Activated naive CD8-positive, alpha-beta T cell treated with anti-CD3 and anti-CD28 coated beads, Interleukin-2, amount 50 U/mL, for 24 hours (primary cell): ENCODE measurements at places on chromosomes 1 and 21.

- no peak for DNase-seq
Observed at GRCh38 chr1:169647512-169647911, 17.6 kb upstream of the SELP start.

DNA sequence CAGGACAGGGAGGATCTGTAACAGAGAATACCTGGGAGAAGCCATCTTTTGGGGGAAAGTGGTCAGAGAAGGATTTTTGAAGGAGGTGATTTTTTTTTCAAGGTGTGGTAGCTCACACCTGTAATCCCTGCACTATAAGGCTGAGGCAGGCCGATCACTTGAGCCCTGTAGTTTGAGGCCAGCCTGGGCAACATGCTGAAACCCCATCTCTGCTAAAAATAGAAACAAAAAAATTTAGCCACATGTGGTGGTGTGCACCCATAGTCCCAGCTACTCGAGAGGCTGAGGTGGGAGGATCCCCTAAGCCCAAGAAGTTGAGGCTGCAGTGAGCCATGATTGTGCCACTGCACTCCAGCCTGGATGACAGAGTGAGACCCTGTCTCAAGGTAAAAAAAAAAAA, 67.4 kb upstream of the ARTN start:
- DNase-seq: no peak

DNA sequence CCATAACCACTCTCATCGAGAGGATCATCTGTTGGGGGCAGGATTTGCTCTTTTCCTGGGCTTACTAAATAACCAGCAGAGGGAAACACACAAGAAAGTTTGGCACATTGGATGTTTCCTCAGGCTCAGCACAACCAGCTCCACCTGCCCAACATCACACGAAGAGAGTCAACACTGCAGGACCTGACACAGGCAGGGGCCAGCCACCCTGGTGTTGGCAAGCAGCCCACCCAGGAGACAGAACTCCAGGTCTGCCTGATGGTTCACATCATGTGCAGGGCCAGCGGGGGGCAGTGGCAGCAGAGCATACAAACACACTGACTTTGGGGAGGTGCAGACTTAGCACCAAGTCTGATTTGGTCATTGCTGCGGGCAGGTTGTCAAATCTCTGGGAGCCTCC, 182.3 kb upstream of the GALNT2 start:
- DNase-seq: no peak

GRCh38 chr1:53259932-53260331, 21.6 kb upstream of the MAGOH start:
- no peak for DNase-seq

- DNase-seq: no peak
Observed at GRCh38 chr1:52225174-52225573, 83.3 kb downstream of the ZFYVE9 start.

DNA sequence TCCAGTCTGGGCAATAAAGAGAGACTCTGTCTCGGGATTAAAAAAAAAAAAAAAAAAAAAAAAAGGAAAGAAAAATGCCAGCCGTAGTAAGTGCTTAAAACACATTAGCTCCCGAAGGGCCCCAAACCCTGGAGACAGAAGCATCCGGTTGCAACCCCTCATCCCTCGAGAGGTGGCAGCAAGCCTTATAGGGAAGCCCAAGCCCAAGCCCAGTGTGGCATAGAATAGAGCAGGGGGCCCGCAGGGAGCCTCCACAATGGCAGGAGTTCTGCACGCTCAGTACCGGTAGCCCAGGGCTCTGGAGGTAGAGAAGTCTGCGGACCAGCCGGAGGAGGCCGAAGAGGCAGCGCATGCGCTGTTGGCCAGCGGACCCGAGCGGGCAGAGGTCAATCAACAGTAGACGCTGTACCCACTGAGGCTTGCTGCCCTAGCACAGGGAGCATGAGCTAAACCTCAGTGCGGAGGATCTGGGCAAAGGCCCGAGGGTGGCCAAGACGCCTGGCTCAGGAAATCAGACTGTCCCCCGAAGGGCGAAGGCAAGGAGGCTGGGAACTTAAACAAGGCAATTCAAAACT, 34.1 kb upstream of the C1orf198 start:
- DNase-seq: no peak

- DNase-seq: no peak
Observed at GRCh38 chr21:32545948-32546441, 39.3 kb downstream of the TCP10L start.

DNA sequence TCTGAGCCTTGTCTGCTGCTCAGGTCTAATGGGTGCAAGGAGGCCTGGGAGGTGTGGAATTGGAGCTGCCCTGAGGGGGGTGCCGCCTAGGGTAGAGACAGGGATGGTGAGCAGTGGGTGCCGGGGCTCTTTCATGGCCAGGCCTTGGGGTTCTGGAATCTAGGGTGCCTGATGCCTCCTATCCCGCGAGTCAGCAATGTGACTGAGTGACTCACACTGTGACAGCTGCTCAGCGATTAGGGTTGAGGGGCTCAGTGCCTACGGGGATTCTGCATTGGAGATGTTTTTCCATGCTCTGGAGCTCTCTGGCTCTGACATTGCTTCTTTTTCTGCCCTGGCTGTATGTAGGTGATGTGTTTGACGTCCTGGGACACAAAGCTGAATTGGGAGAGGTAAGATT, 16.8 kb downstream of the ATP8B2 start:
- DNase-seq: no peak

DNA sequence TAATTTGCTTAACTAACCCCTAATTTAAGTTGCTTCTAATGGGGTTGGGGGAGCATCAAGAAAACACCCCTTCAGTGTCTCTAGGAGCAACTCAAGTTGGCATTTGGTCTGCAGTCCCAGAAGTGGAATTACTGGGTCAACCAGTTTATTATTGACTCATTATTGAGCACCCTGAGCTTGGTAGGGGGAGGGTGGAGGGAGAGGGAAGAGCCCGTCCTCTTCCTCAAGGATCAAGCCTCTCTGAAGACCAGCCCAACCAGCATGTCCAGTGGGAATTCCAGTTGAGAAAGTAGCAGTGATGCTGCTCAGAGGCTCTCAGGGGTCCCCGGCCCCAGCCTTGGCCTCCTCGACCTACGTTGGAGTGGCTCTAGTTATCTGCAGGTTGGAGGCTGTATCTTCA, 2.1 kb upstream of the PLA2G2F start:
- no peak for DNase-seq

- DNase-seq: no peak
Observed at GRCh38 chr1:176796583-176796982, 333.6 kb downstream of the PAPPA2 start.

GRCh38 chr1:179115181-179115580, 33.3 kb downstream of the TOR3A start:
- DNase-seq: no peak

DNA sequence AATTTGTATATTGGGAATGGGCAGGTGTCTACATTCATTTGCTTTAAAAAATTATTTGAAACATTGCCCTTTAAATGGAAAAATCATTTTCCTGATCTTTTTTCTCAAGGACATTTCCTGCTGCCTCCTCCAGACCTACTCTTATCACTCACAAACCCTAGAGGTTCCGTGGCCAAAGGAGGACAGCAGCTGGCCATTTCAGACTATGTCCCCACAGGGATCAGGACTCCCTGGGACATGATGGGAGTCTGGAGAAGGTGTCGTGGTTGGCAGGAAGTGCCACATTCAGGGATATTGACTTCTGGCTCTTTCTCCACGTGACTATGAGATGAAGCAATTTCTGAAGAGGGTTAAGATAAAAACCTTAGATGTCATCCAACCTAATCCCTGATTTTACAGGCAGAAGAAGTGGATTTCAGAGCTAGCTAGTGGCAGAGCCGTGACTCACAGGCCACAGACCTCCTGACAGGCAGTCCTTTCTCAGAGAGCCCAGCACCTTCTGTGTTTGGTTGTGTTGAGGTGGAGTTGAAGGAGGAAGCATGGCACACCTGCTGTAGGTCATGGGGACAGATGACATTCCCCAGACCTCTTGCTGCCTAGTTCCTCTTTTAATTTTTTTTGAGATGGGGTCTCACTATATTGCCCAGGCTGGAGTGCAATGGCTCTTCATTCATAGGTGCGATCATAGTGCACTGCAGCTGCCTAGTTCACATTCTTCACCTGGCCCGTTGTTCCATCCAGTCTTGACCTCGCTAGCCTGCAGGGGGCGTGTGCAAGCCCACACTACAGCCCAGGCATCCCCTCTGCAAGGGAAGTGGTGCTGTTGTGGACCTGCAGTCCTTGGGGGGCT, 25.5 kb upstream of the IL10 start:
- no peak for DNase-seq

- DNase-seq: no peak
Observed at GRCh38 chr21:34779860-34780259, 111.1 kb downstream of the CLIC6 start.

DNA sequence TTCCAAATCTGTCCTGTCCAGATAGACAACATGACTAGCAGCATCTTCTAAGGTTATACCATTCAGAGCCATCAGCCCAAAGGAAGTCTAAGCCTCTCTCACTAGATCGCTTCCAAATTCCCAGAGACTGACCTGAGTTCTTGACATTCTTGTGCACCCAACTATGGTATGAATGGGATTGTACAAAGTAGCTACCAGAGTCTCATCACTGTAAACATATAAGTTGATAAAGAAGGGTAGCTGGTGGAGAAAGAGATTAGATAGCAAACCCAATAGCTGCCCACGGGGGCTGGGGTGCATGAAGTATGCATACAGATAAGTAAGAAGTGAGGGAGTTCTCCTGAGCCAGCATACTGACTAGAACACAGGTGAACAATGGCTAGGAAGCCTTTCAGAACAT, 180.0 kb downstream of the PLPP3 start:
- no peak for DNase-seq

DNA sequence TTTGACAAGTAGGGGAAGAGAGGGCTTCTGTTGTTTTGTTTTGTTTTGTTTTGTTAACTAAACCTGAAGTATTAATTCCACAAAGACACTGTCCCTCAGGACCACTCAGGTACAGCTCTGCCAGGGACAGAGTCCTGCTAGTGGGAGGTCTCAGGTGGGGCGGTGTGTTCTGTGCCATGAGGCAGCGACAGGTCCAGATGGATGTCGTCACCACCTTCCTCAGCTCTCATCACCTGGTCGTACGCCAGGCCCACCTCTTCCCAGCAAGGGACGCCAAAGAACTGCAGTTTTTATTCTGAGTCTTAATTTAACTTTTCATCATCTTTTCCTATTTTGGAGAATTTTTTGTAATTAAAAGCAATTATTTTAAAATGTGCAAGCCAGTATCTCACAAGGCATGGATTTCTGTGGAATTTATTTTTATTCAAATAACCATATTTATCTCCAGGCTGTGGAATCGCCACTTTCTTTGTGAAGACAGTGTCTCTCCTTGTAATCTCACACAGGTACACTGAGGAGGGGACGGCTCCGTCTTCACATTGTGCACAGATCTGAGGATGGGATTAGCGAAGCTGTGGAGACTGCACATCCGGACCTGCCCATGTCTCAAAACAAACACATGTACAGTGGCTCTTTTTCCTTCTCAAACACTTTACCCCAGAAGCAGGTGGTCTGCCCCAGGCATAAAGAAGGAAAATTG, 62.5 kb downstream of the POFUT2 start:
- DNase-seq: no peak

DNA sequence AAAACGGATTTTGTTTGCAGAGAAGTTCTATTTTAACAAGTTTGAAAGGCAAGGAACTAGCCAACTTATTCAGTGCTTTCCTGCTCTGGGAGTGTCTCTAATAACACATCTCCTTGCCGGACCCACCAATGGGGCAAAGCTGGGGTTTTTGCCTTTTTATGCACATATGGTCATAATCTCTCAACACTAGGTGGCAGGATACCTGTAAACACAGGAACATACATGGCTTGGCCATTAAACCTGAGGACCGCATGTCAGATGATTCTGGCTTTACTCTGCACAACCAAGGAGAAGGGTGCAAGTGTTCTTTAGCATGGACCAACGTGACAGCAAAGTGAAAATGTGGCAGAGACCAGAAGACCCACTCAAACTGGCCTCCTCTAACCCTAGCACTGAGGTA, 4.9 kb downstream of the TMEM9 start:
- DNase-seq: no peak

- DNase-seq: no peak
Observed at GRCh38 chr1:10613861-10614260, 139.1 kb downstream of the PEX14 start.

DNA sequence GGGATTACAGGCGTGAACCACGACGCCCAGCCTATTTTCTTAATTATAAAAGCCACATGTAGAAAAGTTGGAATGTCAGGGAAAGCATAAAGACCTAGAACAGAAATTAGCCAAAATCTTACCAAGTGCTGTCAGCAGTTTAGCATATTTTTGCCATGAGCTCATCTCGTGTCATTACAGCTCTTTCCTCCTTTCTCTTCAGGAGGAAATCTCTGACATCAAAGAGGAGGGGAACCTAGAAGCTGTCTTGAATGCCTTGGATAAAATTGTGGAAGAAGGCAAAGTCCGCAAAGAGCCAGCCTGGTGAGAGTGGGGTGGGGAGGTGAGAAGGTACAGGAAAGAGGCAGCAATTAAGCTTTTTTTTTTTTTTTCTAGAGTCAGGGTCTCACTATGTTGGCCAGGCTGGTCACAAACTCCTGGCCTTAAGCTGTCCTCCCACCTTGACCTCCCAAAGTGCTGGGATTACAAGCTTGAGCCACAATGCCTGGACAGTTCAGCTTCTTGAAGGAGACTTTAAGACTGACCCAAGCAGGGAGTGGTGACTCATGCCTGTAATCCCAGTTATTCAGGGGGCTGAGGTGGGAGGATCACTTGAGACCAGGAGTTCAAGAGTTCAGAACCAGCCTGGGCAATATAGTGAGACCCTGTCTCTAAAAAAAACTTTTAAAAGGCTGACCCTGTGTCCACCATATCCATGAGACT, 8.4 kb upstream of the BGLAP start:
- no peak for DNase-seq

DNA sequence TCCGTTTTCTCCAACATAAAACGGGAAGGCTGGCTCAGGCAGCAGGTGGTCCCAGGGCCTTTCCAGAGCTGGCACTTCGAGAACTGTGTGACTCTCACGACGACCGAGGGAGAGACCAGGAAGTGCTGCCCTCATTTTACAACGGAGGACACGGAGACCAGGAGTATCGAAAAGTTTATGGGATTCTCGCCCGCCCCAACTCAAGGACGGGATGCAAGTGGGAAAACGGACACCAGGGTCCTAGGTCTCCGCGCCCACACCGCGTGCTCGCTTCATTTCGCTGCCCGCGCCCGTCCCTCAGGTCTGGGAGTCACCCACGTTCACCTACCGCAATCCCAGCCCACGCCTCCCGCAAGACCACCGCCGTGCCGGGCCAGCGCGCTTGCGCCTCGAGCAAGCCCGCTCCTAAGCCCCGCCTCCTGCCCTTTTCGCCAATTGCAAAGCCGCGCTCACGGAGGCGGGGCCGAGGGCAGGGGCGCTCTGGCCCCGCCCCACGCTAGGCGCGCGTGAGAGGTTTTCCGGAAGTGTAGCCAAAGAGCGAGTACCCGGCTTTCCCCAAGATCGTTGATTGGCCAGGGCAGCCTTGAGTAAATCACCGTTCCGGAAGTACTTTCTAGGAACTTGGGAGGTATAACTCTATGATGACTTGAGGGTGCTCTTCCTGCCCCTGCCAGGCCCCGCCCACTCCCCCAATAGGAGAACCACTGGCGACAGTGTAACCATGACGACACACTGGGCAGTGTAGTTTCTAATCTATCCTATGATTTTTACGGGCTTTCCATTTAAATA, at the start of gene PARS2:
TSS of gene PARS2 (minus strand) at position 391 of the 789 bp plus-strand sequence. CDS start 5,362 bp downstream, outside the sequence.
- DNase-seq: peak; percentile 98
